T-helper 2 cell treated with Interferon-gamma antibody and Interleukin-4, amounts not matched to agents 100 ng/mL and 5 ng/mL, for 36 hours (primary cell): ENCODE measurements at places on chromosomes 3 and 15. TPM values are rescaled to one million over a fixed set of nuclear protein-coding genes. Genes with fewer than 3 reads are reported as not detected.

Gene SH3GL3
- not detected in 2 replicates for total RNA-seq

Gene SENP5
- total RNA-seq: 41.1 and 42.9 TPM in 2 replicates

Gene UROC1
- total RNA-seq: not detected in 2 replicates

Gene AMT
- total RNA-seq: 4.8 and 5.1 TPM in 2 replicates

Gene SPTSSB
- not detected in 2 replicates for total RNA-seq
